ENCODE measurements at places on chromosomes 6 and 20.

DNA sequence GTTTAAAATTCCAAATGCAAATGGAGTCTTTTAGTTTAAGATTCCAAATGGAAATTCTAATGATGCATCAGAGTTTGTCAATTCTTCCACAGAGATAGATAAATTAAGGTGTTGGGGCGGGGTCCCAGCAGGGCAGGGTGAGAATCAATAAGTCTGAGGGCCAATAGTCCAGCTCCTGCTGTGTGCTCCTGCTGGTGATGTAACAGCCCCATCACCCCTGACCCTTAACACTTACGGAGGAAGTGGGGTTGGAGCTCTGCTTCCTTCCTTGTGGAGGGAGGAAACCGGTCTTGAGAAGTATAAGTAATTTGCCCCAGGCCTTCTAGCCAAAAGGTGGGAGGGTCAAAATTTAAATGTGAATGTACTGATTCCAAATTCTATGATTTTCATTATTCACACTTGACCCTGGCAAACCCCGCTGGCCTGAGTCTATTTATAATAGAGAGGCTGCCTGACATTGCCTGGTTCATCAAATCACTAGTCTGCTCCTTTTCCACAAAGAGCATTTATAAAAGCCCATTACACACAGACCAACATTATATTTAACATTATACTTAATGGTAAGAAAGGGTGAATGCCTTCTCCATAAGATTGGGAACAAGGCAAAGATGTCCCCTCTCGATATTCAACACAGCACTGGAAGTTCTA is 17.2 kb downstream of the ZBTB2 start:
- no peak for DNase-seq
- H3K36me3 ChIP-seq = peaks cover 49% of the 10 kb centered on the region
- no peaks in the 10 kb centered on the region for H3K27me3 ChIP-seq

- no peak overlapping the region for H3K27ac ChIP-seq
- H3K27me3 ChIP-seq = no peaks in the 10 kb centered on the region
- no peaks in the 10 kb centered on the region for H3K4me1 ChIP-seq
- no peak overlapping the region for H3K4me3 ChIP-seq
- no peaks in the 10 kb centered on the region for H3K36me3 ChIP-seq
Observed at GRCh38 chr6:120302041-120302440, 952.5 kb upstream of the MAN1A1 start.

GRCh38 chr6:71072508-71072907 is 115.6 kb upstream of the B3GAT2 start:
- peaks cover 6% of the 10 kb centered on the region for H3K27me3 ChIP-seq
- no peaks in the 10 kb centered on the region for H3K36me3 ChIP-seq
- no peak overlapping the region for H3K4me3 ChIP-seq
- H3K27ac ChIP-seq = no peak overlapping the region
- no peak for DNase-seq

GRCh38 chr6:27126815-27127537 is 120.5 kb upstream of the PRSS16 start:
- peaks cover 26% of the 10 kb centered on the region for H3K4me1 ChIP-seq
- H3K4me3 ChIP-seq = peak overlapping the region; percentile 77
- DNase-seq = peak; percentile 79
- no peaks in the 10 kb centered on the region for H3K27me3 ChIP-seq
- H3K27ac ChIP-seq = peak overlapping the region; percentile 79

- no peaks in the 10 kb centered on the region for H3K36me3 ChIP-seq
- no peak overlapping the region for H3K27ac ChIP-seq
- H3K27me3 ChIP-seq = peaks cover 73% of the 10 kb centered on the region
- H3K4me1 ChIP-seq = peaks cover 4% of the 10 kb centered on the region
- H3K4me3 ChIP-seq = no peak overlapping the region
Observed at GRCh38 chr6:167676666-167677421, 149.9 kb upstream of the AFDN start.

- no peak overlapping the region for H3K4me3 ChIP-seq
- H3K36me3 ChIP-seq = no peaks in the 10 kb centered on the region
- H3K27me3 ChIP-seq = no peaks in the 10 kb centered on the region
- peaks cover 76% of the 10 kb centered on the region for H3K4me1 ChIP-seq
- DNase-seq = no peak
- peak overlapping the region; percentile 19 for H3K27ac ChIP-seq
Observed at GRCh38 chr6:108635505-108636226, 74.9 kb downstream of the FOXO3 start.

GRCh38 chr6:158028876-158029275 is 47.2 kb downstream of the SYNJ2 start:
- H3K27ac ChIP-seq = no peak overlapping the region
- H3K27me3 ChIP-seq = no peaks in the 10 kb centered on the region
- H3K36me3 ChIP-seq = peaks cover 53% of the 10 kb centered on the region
- peaks cover 50% of the 10 kb centered on the region for H3K4me1 ChIP-seq

GRCh38 chr6:3755637-3756545 is 4.4 kb upstream of the PXDC1 start:
- H3K4me1 ChIP-seq = no peaks in the 10 kb centered on the region
- no peak for DNase-seq
- H3K27ac ChIP-seq = no peak overlapping the region

DNA sequence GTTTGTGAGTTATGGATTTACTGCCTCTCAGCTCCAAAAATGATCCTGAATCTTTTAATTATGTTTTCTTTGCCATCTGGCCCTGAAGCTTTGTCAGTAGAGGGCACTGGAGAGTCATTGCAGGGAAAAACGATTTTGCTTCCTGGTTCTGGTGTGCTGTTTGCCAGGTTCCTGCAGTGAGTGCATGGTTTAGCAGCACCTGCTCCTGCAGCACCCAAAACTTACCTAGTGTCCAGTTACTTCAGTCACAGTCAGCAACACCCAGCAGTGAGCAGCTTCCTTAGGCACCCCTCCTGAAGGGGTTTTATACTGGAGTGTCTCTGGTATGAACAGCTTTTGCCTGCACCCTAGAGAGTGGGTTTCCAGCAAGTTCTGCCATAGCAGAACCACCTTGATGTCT is 6.0 kb upstream of the TRIM26 start:
- no peak overlapping the region for H3K27ac ChIP-seq
- H3K4me1 ChIP-seq = peaks cover 18% of the 10 kb centered on the region
- H3K4me3 ChIP-seq = no peak overlapping the region
- no peaks in the 10 kb centered on the region for H3K27me3 ChIP-seq
- peaks cover 3% of the 10 kb centered on the region for H3K36me3 ChIP-seq

GRCh38 chr20:63497946-63498935 is 642 bp downstream of the EEF1A2 start:
- no peak overlapping the region for H3K27ac ChIP-seq
- H3K4me1 ChIP-seq = peaks cover 5% of the 10 kb centered on the region
- H3K27me3 ChIP-seq = peaks cover 27% of the 10 kb centered on the region
- DNase-seq = no peak
